GM23338 (cell line): ENCODE measurements at places on chromosomes 3 and 15.
A peak's percentile ranks its signal among the peaks of the same experiment; 100 is the strongest.

- H3K4me1 ChIP-seq: no peaks in the 10 kb centered on the region; the same call in 1 of the 2 replicates
- H3K27ac ChIP-seq: no peak overlapping the region
- peak; percentile 14 for DNase-seq
- no peaks in the 10 kb centered on the region for H3K36me3 ChIP-seq
- H3K27me3 ChIP-seq: no peaks in the 10 kb centered on the region
These were observed 100.5 kb downstream of the CHRNA7 start for GRCh38 chr15:32130823-32131222.

DNA sequence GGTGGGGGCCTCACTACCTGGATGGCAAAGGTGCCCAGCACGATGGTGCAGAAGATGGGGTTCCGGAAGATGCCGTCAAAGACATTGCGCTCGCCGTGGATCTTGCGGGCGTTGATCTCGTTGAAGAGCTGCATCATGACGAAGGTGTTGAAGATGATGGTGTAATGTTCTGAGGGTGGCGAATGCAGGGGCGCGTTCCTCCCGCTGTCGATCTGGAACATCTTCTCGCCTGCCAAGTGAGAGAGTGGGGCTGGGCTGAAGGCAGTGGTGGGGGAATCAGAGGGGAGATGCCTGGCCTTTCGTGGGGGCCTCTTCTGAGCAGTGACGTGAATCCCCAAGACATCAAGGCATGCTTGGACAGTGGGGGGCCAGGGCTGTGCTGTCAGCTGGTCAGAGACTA, 19.6 kb upstream of the SEC13 start:
- no peaks in the 10 kb centered on the region for H3K27me3 ChIP-seq
- no peaks in the 10 kb centered on the region for H3K4me1 ChIP-seq
- H3K27ac ChIP-seq: no peak overlapping the region
- no peak for DNase-seq
- H3K4me3 ChIP-seq: no peak overlapping the region

- no peak overlapping the region for H3K27ac ChIP-seq
- no peak overlapping the region for H3K4me3 ChIP-seq
- H3K4me1 ChIP-seq: peaks cover 8% of the 10 kb centered on the region; the same call in 1 of the 2 replicates
- no peaks in the 10 kb centered on the region for H3K27me3 ChIP-seq
These were observed 128.8 kb downstream of the CD47 start for GRCh38 chr3:107962037-107962436.

- no peaks in the 10 kb centered on the region for H3K27me3 ChIP-seq
- peak; percentile 62 for DNase-seq
- H3K36me3 ChIP-seq: 0 out of 2 replicates have a peak, but pooled peaks cover 2% of the 10 kb centered on the region
- peak overlapping the region; percentile 98 for H3K27ac ChIP-seq
These were observed 6.6 kb downstream of the GABRB3 start for GRCh38 chr15:26766262-26766661.

DNA sequence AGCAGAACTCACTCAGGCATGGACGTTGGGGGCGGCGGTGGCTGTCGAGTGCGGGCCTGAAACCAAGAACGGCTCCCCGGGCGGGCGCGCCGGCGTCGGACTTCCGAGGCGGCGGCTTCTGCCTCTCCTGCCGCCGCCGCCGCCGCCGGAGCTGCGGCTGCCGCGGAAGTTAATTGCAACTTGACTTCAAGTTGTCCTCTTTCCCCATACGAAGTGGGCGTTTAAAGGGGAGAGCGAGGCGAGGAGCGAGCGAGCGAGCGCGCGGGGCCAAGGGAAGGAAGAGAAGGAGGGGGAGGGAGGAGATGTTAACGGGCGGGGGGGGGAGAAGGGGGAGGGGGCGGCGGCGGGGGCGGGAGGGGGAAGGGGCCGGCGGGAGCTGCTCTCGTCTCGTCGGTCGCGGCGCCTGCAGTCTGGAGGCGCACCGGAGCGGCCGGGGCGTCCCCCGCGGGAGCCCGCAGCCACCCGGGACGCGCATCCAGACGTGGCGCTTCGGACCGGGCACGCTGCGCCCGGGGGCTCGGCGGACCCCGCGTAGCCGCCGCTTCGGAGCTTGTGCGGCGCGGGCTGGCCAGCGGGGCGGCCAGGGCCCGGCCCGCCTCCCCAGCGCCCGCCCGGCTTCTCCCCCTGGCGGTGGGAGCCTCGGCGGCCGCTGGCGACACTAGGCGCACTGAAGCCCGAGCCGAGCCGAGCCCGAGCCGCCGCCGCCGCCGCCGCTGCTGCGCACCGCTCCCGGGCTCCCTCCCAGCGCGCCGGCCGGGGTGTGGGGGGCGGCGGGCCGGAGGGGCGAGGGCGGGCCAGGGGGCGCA, 19.7 kb upstream of the SATB1 start:
- peak overlapping the region; percentile 89 for H3K4me3 ChIP-seq
- no peaks in the 10 kb centered on the region for H3K36me3 ChIP-seq
- peaks cover 20% of the 10 kb centered on the region for H3K4me1 ChIP-seq

GRCh38 chr15:86645925-86646500, 566.3 kb downstream of the AGBL1 start:
- H3K4me3 ChIP-seq: no peak overlapping the region
- DNase-seq: peak; percentile 21
- H3K36me3 ChIP-seq: no peaks in the 10 kb centered on the region

- DNase-seq: no peak
- no peak overlapping the region for H3K27ac ChIP-seq
- H3K27me3 ChIP-seq: no peaks in the 10 kb centered on the region
- H3K4me3 ChIP-seq: no peak overlapping the region
These were observed 211.1 kb downstream of the SLC9A9 start for GRCh38 chr3:143637133-143637532.

GRCh38 chr15:92947071-92947730, 47.1 kb downstream of the CHD2 start:
- H3K27me3 ChIP-seq: no peaks in the 10 kb centered on the region
- peaks cover 93% of the 10 kb centered on the region for H3K36me3 ChIP-seq
- no peak overlapping the region for H3K27ac ChIP-seq
- no peak for DNase-seq
- no peaks in the 10 kb centered on the region for H3K4me1 ChIP-seq
- H3K4me3 ChIP-seq: no peak overlapping the region

GRCh38 chr15:52331490-52332240, 36.1 kb upstream of the MYO5C start:
- H3K4me3 ChIP-seq: no peak overlapping the region
- no peak overlapping the region for H3K27ac ChIP-seq
- H3K4me1 ChIP-seq: peaks cover 3% of the 10 kb centered on the region; the same call in 1 of the 2 replicates
- DNase-seq: peak; percentile 33
- no peaks in the 10 kb centered on the region for H3K27me3 ChIP-seq

DNA sequence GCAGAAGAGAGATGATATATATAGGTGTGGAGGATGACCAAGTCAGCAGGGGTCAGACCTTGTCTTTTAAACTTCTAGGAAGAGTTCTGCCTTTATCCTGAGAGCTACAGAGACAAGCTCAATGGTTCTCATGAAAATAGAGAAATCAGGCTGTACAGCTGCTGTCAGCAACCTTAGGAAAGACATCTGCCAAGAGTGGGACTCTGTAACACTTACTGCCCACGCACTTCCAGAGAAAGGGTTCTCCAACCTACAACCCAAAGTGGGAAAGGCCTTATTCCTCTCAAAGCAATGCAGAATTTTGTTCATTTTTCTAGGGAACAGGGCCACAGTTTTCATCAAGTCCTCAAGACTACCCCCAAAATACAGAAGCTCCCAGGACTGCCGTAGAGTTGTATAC, 138.7 kb downstream of the STT3B start:
- H3K27ac ChIP-seq: no peak overlapping the region
- DNase-seq: no peak
- no peak overlapping the region for H3K4me3 ChIP-seq
- H3K27me3 ChIP-seq: no peaks in the 10 kb centered on the region
- no peaks in the 10 kb centered on the region for H3K4me1 ChIP-seq

GRCh38 chr3:71504250-71505036, 79.1 kb downstream of the FOXP1 start:
- no peak for DNase-seq
- no peak overlapping the region for H3K4me3 ChIP-seq
- H3K27ac ChIP-seq: no peak overlapping the region
- H3K36me3 ChIP-seq: no peaks in the 10 kb centered on the region
- H3K27me3 ChIP-seq: no peaks in the 10 kb centered on the region

- H3K27ac ChIP-seq: no peak overlapping the region
- no peaks in the 10 kb centered on the region for H3K27me3 ChIP-seq
- H3K4me3 ChIP-seq: no peak overlapping the region
- DNase-seq: no peak
- H3K4me1 ChIP-seq: no peaks in the 10 kb centered on the region
These were observed 128.0 kb downstream of the BBX start for GRCh38 chr3:107650788-107651187.

- H3K4me3 ChIP-seq: no peak within 1 kb of the TSS
- no peak for DNase-seq
- no peaks in the 10 kb centered on the region for H3K4me1 ChIP-seq
- no peaks in the 10 kb centered on the region for H3K27me3 ChIP-seq
These were observed at the start of gene GCNT3 for GRCh38 chr15:59611276-59612260. Gene GCNT3, plus strand, starts transcription at chr15:59611783. Its CDS starts 6,456 bp downstream, at chr15:59618239.

GRCh38 chr15:37764733-37765191, 169.7 kb upstream of the TMCO5A start:
- H3K27ac ChIP-seq: no peak overlapping the region
- no peak overlapping the region for H3K4me3 ChIP-seq
- H3K27me3 ChIP-seq: no peaks in the 10 kb centered on the region

DNA sequence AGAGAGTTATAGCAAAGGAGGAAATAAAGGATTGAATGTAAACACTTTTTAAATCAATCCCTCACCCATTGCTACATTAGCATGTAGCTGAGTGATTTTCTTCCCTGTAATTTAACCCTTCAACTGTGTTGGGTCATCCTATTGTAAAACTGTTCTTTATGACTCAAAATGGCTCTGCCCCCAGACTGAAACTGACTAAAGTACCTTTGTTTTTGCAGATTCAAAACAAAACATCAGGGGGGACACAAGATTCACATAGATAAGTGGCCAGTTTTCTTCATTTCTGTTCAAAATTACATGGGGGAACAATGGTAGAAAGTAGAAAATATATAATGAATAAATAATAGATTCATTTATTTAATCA, 268.4 kb downstream of the IGSF11 start:
- no peak overlapping the region for H3K4me3 ChIP-seq
- no peak overlapping the region for H3K27ac ChIP-seq
- DNase-seq: no peak
- peaks cover 26% of the 10 kb centered on the region for H3K4me1 ChIP-seq

GRCh38 chr15:27183201-27183600, 212.2 kb downstream of the GABRG3 start:
- no peaks in the 10 kb centered on the region; the same call in 1 of the 2 replicates for H3K36me3 ChIP-seq
- H3K27me3 ChIP-seq: no peaks in the 10 kb centered on the region
- DNase-seq: no peak
- H3K4me3 ChIP-seq: no peak overlapping the region
- H3K27ac ChIP-seq: no peak overlapping the region
- H3K4me1 ChIP-seq: no peaks in the 10 kb centered on the region

- no peaks in the 10 kb centered on the region for H3K36me3 ChIP-seq
- no peaks in the 10 kb centered on the region for H3K27me3 ChIP-seq
- no peaks in the 10 kb centered on the region for H3K4me1 ChIP-seq
- H3K4me3 ChIP-seq: no peak overlapping the region
These were observed 26.7 kb downstream of the GBE1 start for GRCh38 chr3:81734742-81735141.

GRCh38 chr3:196073255-196073753, 8.6 kb downstream of the TFRC start:
- H3K4me3 ChIP-seq: no peak overlapping the region
- H3K36me3 ChIP-seq: peaks cover 67% of the 10 kb centered on the region
- DNase-seq: peak; percentile 83
- H3K27me3 ChIP-seq: no peaks in the 10 kb centered on the region

DNA sequence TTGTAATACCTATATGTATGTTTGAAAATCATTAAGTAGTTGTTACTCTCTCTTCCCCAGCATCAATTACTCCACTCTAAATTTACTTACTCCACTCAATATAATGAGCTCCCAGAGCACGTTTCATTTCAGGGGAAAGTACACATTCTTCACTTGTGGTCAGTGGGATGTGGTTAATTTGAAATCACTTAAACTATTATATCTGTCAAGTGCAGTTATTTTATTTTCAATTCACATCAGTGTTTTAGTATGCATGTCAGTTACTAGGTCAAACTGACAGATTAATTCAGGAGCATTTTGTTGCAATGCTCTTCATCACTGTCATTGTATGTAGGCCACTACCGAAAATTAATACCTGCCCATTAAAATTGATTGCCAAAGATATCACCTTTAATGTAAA, 376.1 kb downstream of the ZIC4 start:
- no peaks in the 10 kb centered on the region for H3K36me3 ChIP-seq
- no peak overlapping the region for H3K27ac ChIP-seq
- no peaks in the 10 kb centered on the region for H3K4me1 ChIP-seq
- no peak overlapping the region for H3K4me3 ChIP-seq
- no peaks in the 10 kb centered on the region for H3K27me3 ChIP-seq

GRCh38 chr3:175410251-175410650, 551.1 kb downstream of the NAALADL2 start:
- H3K27ac ChIP-seq: no peak overlapping the region
- no peak for DNase-seq
- H3K4me1 ChIP-seq: peaks cover 14% of the 10 kb centered on the region
- H3K36me3 ChIP-seq: no peaks in the 10 kb centered on the region
- no peaks in the 10 kb centered on the region for H3K27me3 ChIP-seq

DNA sequence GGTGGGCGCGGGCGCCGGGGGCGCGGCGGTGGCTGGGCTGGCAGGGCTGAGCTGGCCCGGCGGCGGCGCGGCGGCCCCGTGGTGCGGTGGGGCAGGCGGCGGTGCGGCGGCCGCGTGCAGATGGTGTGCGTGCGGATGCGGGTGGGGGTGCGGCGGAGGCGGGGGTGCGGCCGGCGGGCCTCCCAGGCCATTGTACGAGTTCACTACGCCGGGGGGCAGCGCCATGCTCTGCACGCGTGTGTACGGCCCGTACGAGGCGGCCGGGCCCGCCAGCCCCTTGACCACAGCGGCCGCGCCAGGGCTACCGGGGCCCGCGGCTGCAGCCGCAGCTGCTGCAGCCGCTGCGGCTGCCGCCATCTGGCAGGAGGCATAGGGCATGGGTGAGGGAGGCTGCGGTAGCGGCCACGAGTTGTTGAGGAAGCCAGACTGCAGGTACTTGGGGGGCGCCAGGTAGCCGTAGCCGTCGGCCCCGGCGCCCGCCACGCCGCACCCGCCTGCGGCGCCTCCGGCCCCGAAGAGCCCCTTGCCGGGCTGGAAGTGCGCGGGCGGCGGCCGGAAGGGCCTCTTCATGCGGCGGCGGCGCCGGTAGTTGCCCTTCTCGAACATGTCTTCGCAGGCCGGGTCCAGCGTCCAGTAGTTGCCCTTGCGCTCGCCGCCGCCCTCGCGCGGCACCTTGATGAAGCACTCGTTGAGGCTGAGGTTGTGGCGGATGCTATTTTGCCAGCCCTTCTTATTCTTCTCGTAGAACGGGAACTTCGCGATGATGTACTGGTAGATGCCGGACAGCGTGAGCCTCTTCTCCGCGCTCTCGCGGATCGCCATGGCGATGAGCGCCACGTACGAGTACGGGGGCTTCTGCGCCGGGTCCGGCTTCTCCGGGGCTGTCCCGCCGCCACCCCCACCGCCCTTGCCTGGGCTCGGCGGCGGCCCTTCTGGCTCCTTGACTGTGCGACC, 951 bp downstream of the FOXL2 start:
- peaks cover 95% of the 10 kb centered on the region for H3K27me3 ChIP-seq
- H3K36me3 ChIP-seq: no peaks in the 10 kb centered on the region
- peak; percentile 68 for DNase-seq
- no peak overlapping the region for H3K27ac ChIP-seq
- H3K4me1 ChIP-seq: peaks cover 46% of the 10 kb centered on the region
